ENCODE measurements at places on chromosomes 5 and 9. TPM values are rescaled to one million over a fixed set of nuclear protein-coding genes. Genes with fewer than 3 reads are reported as not detected.

CFAP77 gene
- total RNA-seq = not detected

DDX4 gene
- not detected for total RNA-seq

DNA sequence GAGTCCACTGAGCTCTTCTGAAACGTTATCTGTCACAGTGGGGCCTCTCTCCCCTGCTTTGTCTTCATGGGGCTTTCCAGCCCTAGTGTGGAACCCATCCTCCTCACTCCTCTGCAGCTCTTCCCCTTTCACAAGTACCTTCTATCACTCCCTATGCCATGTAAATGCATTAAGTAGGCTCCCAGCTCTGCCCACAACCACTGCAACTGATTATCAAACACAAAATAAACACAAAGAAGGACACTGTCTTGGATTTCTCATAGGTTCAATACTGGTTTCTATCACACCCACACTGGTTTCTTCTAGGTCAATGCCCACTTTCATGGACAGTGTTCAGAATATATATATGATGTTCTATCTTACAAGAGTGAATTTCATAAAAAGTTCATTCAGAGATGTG lies 139.4 kb downstream of the GNAQ start:
- no peak for DNase-seq

- DNase-seq = no peak
Observed at GRCh38 chr5:38362713-38363112, 104.4 kb downstream of the EGFLAM start.

GRCh38 chr9:32344551-32345182 lies 39.8 kb upstream of the ACO1 start:
- DNase-seq = no peak

GRCh38 chr9:137809040-137809576 lies 68.5 kb upstream of the CACNA1B start:
- DNase-seq = no peak

SPDL1 gene
- total RNA-seq = 7.2 TPM

DNA sequence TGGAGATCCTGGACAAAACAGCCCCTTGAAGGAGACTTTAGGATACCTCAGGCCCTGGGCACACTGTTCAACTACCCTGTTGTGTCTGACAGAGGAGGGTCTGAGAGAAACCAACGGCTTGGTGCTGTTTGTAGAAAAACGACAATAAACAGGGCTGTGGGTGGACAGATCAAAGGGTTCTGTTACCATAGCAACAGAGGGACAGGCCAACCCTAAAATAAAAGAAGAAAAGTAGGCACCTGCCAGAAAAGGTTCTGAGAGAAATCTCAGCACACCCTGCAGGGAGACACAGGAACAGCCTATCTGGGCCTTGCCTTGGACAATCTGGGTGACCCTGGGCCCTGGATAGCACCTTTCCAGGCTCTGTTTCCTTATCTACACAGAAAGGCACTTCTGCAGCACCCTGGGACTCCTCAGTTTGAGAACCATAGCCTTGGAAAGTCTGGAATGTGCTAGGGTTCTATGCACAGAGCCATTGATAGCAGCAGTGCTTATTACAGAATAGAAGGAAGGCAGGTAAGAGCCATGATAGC lies 104.8 kb upstream of the TBC1D2 start:
- DNase-seq = no peak

SHLD3 gene
- 3.3 TPM for total RNA-seq

DNA sequence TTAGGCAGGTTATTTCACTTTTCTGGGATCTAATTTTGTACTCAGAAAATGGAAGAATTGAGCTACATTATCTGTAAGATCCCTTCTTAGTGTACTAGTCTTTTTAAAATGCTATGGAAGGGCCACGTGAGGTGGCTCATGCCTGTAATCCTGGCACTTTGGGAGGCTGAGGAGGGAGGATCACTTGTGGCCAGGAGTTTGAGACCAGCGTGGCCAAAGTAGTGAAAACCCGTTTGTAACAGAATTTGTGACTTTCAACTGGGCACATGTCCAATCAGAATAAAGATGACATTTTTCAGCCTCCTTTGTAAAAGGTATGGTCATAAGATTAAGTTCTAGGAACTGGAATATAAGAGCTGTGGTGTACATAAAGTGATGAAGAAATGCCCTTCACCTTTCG lies 3.1 kb upstream of the RAB3C start:
- no peak for DNase-seq

GRCh38 chr9:126613651-126614050 lies at the start of gene LMX1B:
TSS of gene LMX1B (plus strand) at chr9:126613928. CDS start at chr9:126614450, 522 bp downstream.
- DNase-seq = no peak

DNA sequence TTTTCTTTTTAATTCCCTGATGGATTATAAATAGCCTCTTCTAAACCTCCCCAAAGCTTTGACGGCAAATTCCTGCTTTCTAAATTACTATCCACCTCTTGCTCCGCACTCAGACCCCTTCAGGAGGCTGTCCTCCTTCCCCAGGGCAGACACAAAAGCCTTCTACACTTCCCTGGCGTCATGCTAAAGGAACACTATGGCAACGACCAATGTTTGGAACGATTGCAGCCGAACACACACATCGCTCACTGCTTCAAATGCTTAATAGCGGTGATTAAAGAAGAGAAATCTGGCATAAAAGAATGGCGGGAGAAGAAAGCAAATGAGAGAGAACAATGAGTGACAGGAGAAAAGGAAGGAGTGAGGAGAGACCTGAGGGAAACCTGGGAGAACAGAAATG lies 297.3 kb downstream of the MLLT3 start:
- no peak for DNase-seq

IL3 gene
- total RNA-seq = not detected

- no peak for DNase-seq
Observed at GRCh38 chr9:1400983-1401382, 350.8 kb downstream of the DMRT2 start.

GRCh38 chr5:79418276-79418675 lies 95.7 kb downstream of the HOMER1 start:
- no peak for DNase-seq

SLC34A1 gene
- not detected for total RNA-seq

GRCh38 chr9:29212397-29213387 lies 1639.4 kb upstream of the C9orf72 start:
- DNase-seq = no peak

IFNB1 gene
- total RNA-seq = not detected

- DNase-seq = no peak
Observed at GRCh38 chr5:74738406-74738805, 28.5 kb downstream of the GFM2 start.

DNA sequence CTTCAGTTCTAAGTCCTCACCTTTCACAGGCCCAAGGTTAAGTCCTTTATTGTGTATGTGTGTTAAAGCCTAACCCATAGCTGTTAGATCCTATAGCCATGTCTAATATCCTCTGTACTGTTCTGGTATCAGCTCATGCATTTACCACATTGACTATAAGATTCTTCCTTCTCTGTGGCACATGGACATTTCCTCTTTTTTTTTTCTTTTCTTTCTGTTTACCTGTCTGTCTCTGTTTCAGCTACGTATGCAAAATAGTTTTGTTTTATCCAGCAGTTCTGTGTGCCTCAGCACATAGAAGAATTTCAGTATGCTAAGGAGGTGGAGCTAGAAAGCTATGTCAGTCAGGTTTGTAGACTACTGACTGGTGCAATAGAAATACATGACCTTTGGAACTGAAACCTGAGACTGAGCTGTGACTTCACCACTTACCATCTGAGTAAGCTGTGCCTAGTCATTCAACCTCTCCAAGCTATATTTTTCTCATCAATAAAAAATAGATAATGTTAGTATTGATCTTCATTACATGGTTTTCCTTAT lies 155.6 kb upstream of the VLDLR start:
- DNase-seq = no peak

ORM2 gene
- total RNA-seq = not detected

LRRC26 gene
- total RNA-seq = not detected

FAF2 gene
- 21.0 TPM for total RNA-seq

SYK gene
- total RNA-seq = 12.0 TPM

- no peak for DNase-seq
Observed at GRCh38 chr9:134192951-134193731, 28.8 kb upstream of the RNU6ATAC start.

DNA sequence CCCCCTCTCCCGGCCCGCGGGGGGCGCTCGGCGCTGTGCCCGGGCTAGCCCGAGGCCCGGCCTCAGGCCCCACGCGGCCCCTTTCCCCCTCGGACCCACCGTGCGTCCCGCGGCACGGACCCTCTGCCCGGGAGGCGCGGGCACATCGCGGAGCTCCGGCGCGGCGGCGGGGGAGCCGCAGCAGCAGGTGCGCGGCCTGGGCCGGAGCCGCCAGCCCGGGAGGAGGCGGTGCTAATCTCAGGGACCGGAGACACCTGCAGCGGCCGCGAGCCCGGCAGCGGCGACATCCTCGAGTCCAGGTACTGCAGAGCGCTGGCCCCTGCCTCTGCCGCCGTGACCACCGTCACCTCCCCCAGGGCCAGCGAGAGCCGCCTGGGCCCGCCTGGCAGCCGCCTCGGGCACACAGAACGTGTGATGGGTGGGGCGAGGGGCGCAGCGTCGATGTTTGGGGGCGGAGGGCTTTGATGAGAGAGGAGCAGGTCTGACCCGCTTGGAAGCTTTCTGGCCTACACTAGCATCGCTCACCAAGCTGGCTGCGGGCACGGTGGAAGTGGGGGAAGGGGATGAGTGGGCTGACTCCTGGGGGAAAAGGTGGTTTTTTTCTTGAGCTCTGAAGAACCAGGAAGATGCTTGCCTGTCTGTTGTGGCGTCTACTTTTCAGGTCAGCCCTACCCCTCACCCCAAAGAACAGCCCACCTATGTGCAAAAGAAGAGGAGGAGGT lies 524 bp downstream of the CYFIP2 start:
- DNase-seq = peak; percentile 21

DNA sequence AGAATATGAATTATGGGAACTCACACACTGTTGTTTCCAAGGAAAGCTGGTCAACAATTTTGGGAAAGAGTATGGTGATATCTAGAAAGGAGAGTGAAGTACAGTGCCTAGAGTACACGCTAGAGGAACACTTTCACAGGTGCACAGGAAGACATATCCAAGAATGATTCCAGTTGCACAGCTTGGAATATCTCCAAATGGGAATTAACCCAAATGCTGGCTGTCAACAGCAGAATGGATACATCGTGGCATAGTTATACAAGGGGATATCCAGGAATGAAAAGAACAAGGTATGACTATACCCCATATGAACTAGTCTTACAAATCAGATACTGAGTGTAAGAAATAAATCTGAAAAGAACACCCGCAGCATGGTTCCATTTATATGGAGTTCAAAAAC lies 231.3 kb downstream of the FSTL4 start:
- DNase-seq = no peak

GRCh38 chr5:179836225-179837019 lies 15.7 kb downstream of the SQSTM1 start:
- DNase-seq = no peak

DNA sequence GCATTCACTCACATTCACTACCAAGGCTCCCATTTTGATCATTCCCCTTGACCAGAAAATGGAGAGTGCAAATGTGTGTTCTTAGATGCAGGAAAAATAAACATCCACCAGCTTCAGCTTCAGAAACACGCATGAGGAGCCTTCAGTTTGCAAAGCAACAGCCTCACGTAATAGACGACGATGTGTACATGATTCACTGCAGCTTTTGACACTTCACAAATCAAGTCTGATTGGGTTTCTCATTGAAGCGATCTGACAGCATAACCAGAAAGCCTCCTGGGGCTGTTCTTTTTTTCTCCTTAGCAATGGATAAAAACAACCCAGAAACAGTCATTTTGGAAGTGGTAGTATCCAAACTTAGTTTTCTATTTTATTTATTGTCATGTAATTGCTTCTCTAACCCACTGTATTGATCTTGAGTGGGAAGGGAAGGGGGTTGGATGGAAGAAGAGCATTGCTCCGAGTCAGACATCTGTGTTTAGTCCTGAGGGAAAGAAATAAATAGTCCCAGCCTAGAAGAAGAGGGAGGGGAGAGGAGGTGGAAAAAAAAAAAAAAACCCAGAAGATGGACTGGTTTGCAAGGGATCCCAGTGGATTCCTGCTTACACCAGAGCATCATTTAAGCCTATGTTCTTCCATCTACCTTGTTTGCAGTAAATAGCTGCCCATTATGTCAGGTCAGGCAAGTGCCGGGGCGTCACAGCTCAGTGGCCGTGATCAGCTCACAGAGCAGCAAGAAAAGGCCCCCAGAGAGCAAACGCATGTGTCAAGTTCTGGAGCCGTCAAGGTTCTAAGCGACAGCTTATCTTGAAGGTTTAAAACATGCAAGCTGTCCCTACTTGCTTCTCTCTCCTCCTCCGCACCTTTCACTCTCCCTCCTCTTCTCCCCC lies 190.2 kb upstream of the SNX2 start:
- DNase-seq = no peak

- DNase-seq = no peak
Observed at GRCh38 chr9:113873446-113873845, 2.7 kb upstream of the ZNF618 start.

DNA sequence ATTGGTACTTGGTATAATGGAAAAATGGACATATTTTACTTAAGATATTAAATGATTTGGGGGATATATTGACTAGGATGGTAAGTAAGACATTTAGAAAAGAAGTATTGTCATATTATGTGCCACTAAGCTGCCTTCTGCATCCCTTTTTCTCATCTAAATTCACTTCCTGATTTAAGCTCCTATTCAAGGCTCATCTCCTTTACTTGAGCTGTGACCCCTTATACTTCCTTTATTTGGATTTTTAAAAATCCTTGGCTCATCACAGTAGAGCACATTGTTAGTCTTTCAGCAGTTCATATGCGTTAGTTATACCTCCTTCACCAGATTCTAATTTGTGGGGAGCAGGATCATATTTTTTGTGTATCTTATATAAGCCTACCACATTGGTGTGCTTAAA lies 6.6 kb downstream of the COMMD10 start:
- DNase-seq = no peak

DNA sequence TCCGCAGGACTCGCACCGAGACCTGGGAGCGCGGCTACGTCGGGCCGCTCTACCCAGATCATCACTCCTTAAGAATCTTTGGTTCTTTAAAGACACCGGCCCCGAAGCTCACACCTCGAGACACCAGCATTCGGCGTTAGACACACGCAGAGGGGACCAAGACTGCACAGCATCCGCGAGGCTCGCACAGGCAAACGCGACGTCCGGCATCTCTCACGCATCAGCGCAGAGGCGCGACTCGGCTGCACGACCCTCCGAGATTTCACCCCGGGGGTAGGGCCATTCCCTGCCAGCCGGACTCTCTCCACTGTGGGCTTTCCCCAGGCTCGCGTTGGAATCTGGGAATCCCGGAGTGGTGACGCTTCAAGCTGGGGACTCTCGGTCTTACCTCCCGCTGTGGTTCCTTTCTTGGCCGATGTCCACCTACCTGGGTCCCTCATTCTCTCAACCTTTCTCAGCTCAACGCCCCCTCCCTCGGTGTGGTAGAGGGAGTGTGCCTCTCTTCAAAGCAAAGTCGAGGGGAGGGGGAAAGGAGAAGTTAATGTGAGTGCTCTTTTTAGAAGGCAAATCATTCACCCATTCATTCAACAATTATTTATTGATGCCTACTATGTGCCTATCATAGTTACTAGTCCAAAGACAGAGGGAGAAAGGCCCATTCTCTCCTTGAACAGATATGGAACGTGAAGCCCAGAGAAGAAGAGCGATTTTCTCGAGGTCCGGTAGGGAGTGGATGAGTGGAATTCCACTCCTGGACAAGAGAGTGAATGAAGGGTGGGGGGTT lies 1.3 kb upstream of the HAND1 start:
- no peak for DNase-seq
